ENCODE measurements at places on chromosomes 12 and 14.

DNA sequence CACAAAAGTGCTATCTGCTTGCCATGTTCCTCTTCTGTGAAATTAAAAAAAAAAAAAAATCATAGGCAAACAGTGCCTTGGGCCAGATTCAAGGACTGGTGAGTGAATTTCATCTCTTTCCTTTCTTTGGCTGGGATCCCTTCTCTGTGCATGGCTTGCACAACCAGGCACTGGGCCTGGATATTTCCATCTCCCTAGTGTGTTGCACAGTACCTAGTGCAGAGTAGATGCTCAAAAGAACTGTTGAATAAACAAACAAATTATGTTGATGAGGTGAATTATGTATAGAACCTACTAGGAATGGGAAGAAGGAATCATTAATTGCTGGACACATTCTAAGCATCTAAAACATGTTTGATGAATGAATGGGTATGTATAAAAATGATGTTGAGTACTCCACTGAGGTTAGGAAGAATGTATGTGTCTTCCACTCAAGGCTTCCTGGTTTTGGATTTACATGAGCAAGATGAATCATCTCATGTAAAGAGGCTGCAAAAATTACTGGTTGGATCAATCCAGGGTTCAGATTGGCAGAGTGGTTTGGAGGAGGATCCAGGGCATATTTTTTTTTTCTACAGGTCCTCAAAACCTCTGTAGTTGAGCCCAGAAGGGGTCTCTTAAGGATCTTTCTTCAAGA is 93.2 kb downstream of the EMP1 start:
- no peak for DNase-seq

- DNase-seq = no peak
Measured at GRCh38 chr14:51996148-51996746, 6.9 kb downstream of the RTRAF start.

DNA sequence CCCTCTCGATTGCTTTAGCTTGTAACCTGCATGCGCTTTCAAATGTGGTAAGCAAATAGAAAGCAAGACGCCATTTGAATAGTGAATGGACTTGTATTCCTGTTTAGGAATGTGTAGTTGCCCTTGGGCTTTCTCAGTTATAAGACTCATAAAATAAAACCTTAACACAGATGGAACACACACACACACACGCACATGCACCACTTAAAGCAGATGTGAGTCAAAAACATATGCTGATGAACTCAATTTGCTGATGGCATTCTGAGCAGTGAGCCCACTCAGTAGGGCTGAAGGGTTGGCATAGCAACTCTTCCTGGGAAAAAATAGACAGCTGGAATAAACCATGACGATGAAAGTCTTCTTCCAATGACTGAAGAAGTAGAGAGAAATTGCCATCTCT is 360.5 kb downstream of the APAF1 start:
- DNase-seq = no peak

DNA sequence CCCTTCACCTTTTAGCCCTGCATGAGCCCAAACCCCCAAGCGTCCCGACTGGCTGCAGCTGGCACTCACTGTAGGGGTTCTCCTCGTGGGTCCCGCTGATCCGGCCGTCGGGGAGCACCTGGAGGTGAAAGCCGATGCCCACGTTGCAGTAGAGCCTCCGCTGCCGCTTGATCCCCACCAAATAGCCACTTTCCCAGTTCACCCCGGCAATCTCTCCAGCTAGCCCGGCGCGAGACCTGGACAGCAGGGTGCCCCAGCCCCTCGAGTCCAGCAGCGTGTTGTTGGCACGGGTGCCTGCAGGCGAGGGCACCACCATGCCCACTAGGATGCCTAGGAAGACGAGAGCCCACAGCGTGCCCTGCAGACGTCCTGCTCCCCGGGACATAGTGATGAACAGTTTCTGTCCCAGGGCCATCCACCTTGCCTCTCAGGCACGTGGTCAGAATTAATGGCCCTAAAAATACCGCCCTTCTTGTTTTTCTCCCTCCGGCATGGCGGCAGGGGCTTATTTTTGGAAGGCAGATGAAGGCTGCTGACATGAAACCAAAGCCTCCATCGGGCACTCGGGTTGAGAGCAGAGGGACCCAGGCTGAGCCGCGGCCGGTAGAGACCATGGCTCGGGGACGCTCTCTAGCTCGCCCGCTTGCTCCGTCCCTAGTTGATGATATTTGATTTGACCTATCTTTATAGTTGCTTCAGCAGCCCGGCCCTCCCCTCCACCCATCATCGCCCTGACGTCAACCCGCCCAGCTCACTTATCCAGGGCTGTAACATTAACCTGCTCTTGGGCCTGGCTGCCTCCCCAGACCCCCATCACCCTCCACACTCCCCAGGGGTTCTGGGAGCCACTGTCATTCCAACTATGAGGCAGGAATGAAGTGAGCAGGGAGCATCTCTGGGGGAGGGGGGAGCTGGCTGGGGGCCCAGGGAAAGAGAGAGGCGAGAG is at the start of gene FGF6:
FGF6 (minus strand) TSS at position 660 of the 946 bp plus-strand sequence; CDS start at position 415, 245 bp downstream.
- no peak for DNase-seq

DNA sequence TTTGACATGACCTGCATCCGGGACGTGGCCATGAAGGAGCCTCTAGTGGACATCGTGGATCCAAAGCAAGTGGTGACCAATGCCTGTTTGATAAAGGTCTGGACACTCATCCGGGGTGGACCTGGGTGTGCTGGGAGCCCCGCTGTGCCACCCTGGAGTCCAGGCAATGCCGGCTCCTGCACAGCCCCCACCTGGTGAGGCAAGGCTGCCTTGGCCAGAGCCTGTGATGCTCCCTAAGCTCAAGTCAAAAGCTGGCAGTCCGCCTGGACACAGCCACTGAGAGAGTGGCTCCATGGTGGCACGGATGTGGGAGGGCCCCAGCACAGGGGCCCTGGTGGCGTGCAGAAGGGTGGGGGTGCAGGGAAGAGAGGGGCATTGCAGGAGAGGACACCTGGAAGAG is 85.9 kb downstream of the PRMT8 start:
- DNase-seq = no peak

DNA sequence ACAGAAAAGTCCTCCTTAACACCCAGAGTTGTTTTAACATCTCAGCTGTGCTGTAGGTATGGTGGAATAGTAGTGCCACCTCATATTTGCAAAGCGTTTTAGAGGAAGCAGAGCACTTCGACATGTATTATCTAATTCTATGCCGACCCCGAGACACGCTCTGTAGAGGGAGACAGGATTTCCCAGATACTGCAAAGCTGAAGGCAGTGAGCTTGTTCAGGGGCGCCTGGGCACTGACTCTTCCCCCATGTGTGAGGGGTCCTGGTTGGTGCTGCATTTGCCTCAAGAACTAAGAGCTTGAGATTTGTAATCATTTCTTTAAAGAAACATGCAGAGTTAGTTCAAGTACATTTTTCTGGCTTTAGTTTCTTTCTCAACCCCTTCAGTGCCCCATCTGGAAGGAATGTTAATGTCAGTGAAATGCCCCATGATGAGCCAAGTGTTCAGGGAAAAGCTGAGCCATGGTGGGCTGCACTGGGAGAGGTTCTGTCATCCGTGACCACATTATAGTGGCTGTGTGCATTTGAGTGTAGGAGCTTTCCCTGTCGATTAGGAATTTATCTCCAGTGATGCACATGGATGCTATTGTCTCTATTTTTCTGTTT is 66.3 kb downstream of the MBIP start:
- no peak for DNase-seq

GRCh38 chr12:112506513-112507166 is 87.9 kb downstream of the PTPN11 start:
- DNase-seq = no peak

GRCh38 chr12:54479421-54479820 is 6.0 kb upstream of the GTSF1 start:
- no peak for DNase-seq

DNA sequence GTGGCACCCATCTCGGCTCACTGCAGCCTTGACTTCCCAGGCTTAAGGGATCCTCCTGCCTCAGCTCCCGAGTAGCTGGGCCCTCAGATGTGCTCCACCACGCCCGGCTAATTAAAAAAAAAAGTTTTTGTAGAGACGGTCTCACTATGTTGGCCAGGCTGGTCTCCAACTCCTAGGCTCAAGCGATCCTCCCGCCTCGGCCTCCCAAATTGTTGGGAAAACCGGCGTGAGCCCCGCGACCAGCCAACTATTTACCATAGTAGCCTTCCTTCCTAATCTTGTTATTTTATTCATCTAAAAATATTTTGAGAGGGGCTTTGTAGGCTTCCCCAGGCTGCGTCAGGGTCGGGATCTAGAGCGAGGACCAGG is 25.4 kb upstream of the YY1 start:
- DNase-seq = no peak

DNA sequence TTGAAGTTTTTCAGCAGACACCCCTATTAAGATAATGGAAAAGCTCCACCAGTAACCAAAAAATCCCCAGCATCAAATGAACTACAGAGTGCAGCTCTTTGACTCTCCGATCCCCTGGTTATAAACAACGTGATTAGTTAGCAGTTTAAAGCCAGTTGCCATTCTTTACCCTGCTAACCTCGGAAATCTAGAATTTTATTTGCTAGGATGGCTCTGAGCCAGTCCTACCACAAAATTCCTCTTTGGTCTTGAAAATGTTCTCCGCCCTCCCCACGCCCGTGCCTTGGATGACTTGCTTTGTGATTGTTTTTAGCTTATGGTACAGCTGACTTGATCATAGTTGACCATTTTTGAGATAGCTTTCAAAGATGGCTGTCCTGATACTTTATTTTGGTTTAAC is 1.2 kb downstream of the KLHDC2 start:
- DNase-seq = no peak

DNA sequence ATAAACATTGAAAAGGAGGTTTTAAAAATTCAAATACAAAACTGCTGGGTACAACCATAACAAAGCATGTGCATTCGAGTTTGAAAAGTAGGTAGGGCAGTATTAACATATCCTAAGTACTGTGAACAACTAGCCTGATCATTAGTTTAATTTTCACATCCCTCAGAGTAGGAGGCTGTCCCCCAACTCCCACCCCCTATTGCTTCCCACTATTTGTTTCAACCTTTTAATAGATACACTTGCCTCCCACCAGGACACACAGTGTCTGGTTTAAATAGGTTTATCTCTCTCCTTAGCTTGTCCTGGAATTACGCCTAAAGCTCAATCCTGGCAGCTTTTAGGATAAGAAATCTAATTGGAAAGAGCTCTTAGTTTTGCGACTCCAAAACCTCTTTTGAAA is 2.1 kb downstream of the TAOK3 start:
- no peak for DNase-seq

DNA sequence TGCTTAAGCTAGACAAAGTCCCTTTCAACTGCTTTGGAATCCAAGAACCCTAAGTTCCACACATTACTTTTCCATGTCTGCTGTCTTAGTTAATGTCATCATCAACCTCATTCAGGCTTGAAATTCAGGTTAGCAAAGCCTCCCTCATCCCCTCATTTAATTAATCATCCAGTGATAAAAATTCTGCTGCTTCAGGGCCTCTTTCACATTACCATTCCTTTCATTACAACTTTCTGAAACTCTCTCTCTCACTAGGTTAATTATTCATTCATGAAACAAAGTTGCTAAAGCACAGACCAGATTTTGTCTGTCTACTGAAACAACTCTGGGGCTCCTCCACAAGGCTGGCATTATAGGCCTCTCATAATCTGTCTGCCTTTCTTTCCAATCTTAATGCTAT is 9.4 kb upstream of the VTI1B start:
- no peak for DNase-seq

DNA sequence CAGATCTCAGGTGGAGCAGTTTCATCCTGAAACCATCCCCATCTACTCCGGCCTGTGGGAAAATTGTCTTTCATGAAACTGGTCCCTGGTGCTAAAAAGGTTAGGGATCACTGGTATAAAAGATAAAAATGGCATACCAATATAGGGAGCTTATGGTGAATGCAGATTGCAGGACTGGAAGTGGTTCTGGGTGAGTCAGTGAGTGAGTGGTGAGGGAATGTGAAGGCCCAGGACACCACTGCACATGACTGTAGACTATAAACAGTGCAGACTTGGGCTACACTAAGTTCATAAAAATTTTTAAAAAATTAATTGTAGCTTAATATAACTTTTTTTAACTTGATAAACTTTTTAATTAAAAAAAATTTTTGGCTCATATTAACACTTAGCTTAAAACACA is 67.0 kb upstream of the RD3L start:
- DNase-seq = no peak

- DNase-seq = peak; percentile 9
Measured at GRCh38 chr14:95516554-95517181, at the start of gene SYNE3. SYNE3 (minus strand) TSS chr14:95516650; CDS start chr14:95475821, 40,829 bp downstream.

GRCh38 chr14:104458845-104459244 is 120.7 kb upstream of the C14orf180 start:
- DNase-seq = no peak

DNA sequence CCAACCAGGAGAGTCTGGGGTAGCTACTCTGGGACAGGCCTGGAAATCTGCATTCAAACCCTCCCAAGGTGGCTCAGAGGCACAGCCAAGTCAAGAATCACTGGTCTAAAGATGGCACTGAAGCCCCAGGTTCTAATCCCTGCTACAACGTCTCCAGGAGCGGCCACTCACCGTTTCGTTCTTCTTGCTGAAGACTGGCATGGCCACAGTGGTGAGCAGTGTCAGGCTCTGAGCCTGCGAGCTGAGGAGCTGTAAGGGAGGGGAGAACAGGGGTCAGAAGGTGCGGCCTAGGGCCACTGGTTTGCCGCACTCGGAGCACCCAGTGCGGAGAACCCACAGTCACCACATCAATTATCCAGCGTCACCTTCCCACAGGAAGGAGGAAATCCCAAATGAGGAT is 38.8 kb downstream of the CACNA2D4 start:
- DNase-seq = no peak

DNA sequence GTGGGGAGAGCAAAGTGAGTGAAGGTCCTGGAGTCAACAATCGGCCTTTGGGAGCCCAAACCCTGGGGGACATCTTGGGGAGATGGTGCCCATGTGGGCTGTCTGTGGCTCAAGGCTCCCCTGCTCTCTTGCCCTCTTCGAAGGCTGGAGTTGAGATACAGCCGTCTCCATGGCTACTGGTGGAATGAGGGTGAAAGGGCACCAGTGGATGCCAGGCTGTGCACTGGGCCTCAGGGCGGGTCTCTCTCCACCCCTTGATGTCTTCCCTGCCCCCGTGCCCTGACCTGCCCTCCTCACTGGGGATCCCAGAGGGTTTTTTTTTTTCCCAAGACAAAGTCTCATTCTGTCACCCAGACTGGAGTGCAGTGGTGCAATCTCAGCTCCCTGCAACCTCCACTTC is 2.0 kb upstream of the ANKRD9 start:
- no peak for DNase-seq

- no peak for DNase-seq
Measured at GRCh38 chr14:50762001-50762930, 68.7 kb downstream of the NIN start.

Measured in NCI-H748 treated with DMSO at 0.1 percent for 48 hours (cell line).